ENCODE measurements at places on chromosomes 2 and 18. TPM values are rescaled to one million over a fixed set of nuclear protein-coding genes. Genes with fewer than 3 reads are reported as not detected.
A peak's percentile ranks its signal among the peaks of the same experiment; 100 is the strongest.

GRCh38 chr2:26598336-26598995 lies 42.7 kb downstream of the CIB4 start:
- no peak overlapping the region for H3K4me3 ChIP-seq
- H3K4me1 ChIP-seq = no peaks in the 10 kb centered on the region
- no peaks in the 10 kb centered on the region for H3K36me3 ChIP-seq

DNA sequence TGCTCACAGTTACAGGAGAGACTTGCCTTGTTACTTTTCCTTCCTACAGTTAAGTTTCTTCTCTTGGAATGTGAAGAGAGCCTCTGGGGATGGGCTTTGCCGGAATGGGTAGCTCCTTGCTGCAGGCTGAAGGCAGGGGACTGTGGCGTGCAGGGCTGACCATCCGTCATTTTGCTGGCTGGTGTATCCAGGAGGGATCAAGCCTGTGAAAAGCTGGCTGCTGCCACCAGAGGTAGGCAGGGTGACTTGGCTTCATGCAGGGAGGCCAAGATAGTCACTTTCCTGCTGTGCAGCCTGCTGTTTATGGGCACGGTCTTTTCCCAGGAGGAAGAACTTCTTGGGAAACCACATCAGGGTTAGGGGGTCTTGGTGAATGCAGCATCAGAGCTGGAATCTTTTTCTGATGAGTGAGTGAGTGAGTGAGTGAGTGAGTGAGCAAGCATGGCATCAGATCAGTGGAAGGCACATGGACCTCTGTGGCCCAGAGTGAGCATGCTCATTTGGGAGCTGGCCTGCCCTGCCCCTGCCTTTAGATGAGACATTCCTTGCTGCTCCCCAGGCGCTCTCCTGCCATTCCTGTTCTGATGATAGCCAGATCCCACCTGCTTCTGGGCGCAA lies 33.0 kb downstream of the FHOD3 start:
- H3K27ac ChIP-seq = peak overlapping the region; percentile 13
- no peaks in the 10 kb centered on the region for H3K36me3 ChIP-seq
- H3K4me1 ChIP-seq = peaks cover 20% of the 10 kb centered on the region
- H3K4me3 ChIP-seq = no peak overlapping the region
- no peaks in the 10 kb centered on the region for H3K27me3 ChIP-seq

- no peak overlapping the region for H3K27ac ChIP-seq
- H3K4me3 ChIP-seq = no peak overlapping the region
- no peaks in the 10 kb centered on the region for H3K27me3 ChIP-seq
- no peaks in the 10 kb centered on the region for H3K4me1 ChIP-seq
These were observed 7.4 kb downstream of the COPS9 start for GRCh38 chr2:240128608-240129145.

DNA sequence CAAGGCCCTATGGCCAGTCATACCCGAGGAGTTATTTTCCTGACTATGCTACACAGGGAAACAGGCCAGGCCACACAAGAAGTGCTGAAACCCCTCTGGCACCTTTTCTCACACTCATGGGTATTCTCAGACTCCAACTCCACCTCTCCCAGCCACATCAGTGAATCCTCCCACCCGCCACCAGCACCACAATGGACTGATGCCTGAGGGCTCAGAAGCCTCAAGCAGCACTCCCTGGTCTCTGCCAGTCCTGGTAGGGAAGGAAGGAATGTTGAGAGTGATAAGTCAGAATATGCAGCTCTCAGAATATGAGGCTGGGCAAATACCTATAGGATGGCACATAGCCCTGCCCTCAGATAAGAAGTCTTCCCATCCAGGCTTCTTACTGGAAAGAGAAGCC lies 391.1 kb downstream of the ALK start:
- H3K4me3 ChIP-seq = no peak overlapping the region
- no peaks in the 10 kb centered on the region for H3K36me3 ChIP-seq
- no peaks in the 10 kb centered on the region for H3K27me3 ChIP-seq

GRCh38 chr2:43114210-43114609 lies 112.2 kb downstream of the ZFP36L2 start:
- no peak overlapping the region for H3K27ac ChIP-seq
- H3K36me3 ChIP-seq = no peaks in the 10 kb centered on the region
- no peaks in the 10 kb centered on the region for H3K27me3 ChIP-seq
- DNase-seq = no peak

DNA sequence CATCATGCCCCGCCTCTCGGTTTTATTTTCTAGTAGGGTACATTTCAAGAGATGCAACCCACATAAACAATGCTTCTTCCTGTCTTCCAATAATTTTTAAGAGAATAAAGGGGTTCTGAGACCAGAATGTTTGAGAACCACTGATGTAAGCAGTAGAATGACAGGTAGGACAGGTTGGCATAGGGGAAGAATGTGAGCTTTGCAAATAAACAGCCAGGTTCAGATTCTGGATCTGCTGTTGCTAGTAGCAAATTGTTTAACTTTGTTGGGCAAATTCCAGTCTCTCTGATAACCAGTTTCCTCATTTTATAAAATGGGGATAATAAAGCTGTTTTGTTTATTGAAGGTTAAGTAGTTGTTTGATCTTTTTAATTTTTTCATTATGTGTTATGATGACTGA lies 32.8 kb downstream of the SOCS6 start:
- no peak overlapping the region for H3K27ac ChIP-seq
- H3K4me3 ChIP-seq = no peak overlapping the region
- no peaks in the 10 kb centered on the region for H3K4me1 ChIP-seq
- no peak for DNase-seq
- peaks cover 15% of the 10 kb centered on the region for H3K36me3 ChIP-seq

DNA sequence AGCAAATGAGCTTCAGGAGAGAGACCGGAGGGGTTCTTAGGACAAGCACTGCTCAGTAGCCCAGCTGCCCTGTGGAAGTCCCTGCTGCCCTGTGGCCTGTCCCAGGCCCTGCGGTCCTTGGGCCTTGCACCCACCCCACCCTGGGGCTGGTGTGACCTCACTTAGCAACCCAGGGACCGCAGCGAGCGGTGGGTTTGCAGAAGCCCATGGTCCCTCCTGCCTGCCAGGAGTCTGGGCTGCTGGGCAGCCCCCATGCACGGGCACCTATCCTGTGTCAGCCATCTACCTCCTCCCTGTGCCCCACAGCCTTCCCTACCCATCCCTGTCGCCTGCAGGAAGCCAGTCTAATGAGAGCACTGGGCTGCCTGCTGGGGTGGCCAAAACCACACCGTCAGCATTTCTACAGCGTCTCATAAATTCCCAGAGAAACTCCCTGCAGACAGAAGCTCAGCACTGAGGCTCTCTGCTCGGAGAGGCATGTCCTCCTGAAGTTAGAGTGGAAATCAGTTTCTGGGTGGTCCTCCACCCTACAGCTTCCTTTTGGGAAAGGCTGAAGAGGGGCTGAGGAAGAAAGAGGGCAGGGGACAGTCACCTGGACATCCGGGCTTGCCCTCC lies 231.1 kb upstream of the HS6ST1 start:
- H3K4me1 ChIP-seq = no peaks in the 10 kb centered on the region
- H3K4me3 ChIP-seq = no peak overlapping the region
- H3K27me3 ChIP-seq = no peaks in the 10 kb centered on the region
- H3K36me3 ChIP-seq = no peaks in the 10 kb centered on the region
- H3K27ac ChIP-seq = no peak overlapping the region
- no peak for DNase-seq

GRCh38 chr2:212626371-212626918 lies 87.8 kb upstream of the ERBB4 start:
- H3K27me3 ChIP-seq = no peaks in the 10 kb centered on the region
- no peak for DNase-seq
- H3K4me1 ChIP-seq = no peaks in the 10 kb centered on the region
- no peak overlapping the region for H3K27ac ChIP-seq
- no peak overlapping the region for H3K4me3 ChIP-seq
- no peaks in the 10 kb centered on the region for H3K36me3 ChIP-seq

DNA sequence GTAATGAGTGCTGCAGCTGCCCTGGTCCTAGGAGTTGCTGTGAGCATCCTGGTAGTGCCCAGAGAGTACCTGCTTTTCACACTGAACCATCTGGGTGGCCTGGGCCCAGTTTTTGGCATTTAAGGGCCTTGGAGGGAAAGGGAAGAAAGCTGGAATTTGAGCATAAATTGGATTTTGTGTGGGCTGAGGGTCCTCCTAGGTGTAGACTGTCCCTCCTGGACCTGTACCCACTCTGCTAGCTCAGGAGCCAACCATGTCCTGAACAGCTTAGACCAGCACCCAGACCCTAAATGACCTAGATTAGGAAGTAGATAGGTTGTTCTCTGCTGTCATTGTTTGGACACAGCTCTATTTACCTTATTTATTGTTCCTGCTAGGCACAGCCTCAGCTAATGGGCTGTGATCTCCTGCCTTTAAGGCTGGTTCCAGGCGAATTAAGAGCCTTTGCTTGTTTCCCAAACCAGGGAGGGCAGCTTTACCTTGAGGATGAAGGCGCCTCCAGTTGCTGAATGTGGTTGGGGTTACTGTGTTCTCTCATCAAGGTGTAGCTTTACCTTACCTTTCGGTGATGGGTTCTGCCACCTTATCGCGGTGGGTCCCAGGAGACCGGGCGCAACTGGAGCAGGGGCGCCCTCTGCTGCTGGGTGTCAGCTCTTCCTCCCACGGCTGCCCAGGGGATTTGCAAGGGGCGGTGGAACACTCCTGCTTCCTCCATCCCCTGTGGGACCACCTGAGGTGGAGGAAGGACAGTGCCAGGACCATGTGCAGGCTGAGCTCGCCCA lies 34.4 kb downstream of the ITGA6 start:
- DNase-seq = peak; percentile 82
- H3K4me1 ChIP-seq = peaks cover 13% of the 10 kb centered on the region
- no peak overlapping the region for H3K27ac ChIP-seq
- no peaks in the 10 kb centered on the region for H3K36me3 ChIP-seq
- peaks cover 27% of the 10 kb centered on the region for H3K27me3 ChIP-seq

DNA sequence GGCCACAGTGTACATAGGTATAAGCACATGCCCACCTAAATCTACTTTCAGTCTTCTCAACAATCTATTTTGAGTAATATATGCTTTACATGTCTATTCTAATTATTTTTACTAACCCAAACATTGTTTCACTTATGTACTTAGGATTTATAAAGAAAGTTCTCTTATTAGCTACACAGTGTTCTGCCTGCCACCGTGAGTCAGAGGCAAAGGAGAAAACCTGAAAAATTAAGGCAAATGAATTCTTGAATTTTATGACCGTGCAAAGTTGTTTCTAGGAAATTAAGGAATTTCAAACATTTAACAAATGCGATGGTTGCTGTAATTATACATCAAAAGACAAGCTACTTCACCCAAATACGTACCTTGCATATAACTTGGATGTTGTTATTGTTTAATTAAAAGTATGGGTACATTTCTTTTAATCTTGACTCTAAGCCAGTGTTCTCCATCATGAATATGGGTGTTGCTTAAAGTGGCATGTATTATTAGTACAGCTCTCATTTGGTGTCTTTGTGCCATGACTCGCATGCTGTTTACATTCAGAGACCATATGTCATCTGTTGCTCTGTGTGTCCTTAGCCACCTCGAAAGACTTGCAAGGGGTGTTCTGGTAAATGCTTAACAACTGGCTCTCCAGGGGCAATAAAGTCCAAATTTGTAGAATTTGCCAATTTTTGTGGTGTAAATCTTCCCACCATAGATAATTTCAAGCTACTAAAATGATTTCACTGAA lies 154.3 kb upstream of the FN1 start:
- H3K27ac ChIP-seq = no peak overlapping the region
- H3K4me3 ChIP-seq = no peak overlapping the region
- DNase-seq = no peak
- H3K36me3 ChIP-seq = no peaks in the 10 kb centered on the region
- no peaks in the 10 kb centered on the region for H3K4me1 ChIP-seq
- H3K27me3 ChIP-seq = no peaks in the 10 kb centered on the region

DNA sequence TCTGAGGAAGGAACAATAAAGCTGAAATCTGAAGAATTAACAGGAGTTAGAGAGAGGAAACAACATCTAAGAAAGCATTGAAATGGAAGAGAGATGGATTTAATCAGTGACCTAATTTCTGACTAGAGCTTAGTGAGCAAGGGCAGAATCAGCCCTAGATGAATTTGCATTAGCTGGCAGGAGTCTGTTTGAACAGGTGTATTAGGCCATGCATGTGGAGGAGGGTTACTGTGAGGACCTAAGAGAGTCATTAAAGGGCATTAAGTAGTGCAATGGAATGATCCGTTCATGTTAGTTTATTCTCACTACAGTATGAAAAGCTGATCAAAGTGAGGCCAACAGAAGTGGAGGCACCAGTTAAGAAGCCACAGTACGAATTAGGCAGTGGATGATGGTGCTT lies 285.3 kb downstream of the GRB14 start:
- DNase-seq = no peak
- H3K27ac ChIP-seq = no peak overlapping the region
- no peak overlapping the region for H3K4me3 ChIP-seq
- H3K4me1 ChIP-seq = no peaks in the 10 kb centered on the region
- H3K36me3 ChIP-seq = no peaks in the 10 kb centered on the region

- H3K36me3 ChIP-seq = no peaks in the 10 kb centered on the region
- H3K4me1 ChIP-seq = peaks cover 42% of the 10 kb centered on the region
- peak overlapping the region; percentile 49 for H3K27ac ChIP-seq
- peak overlapping the region; percentile 13 for H3K4me3 ChIP-seq
These were observed 37.9 kb downstream of the MOGAT1 start for GRCh38 chr2:222709191-222709891.

GRCh38 chr2:171174075-171174474 lies 13.4 kb upstream of the TLK1 start:
- no peak overlapping the region for H3K4me3 ChIP-seq
- H3K27ac ChIP-seq = no peak overlapping the region
- H3K27me3 ChIP-seq = no peaks in the 10 kb centered on the region
- no peak for DNase-seq
- H3K36me3 ChIP-seq = no peaks in the 10 kb centered on the region
- H3K4me1 ChIP-seq = no peaks in the 10 kb centered on the region

- H3K27ac ChIP-seq = peak within 1 kb of the TSS; percentile 99
- H3K4me3 ChIP-seq = peak within 1 kb of the TSS; percentile 84
- DNase-seq = no peak
These were observed at the start of gene GALNT1 for GRCh38 chr18:35581546-35581897. Gene GALNT1 (plus strand): TSS chr18:35581740. CDS start chr18:35654663, 72,923 bp downstream.

GRCh38 chr2:239787538-239788050 lies 237.5 kb downstream of the NDUFA10 start:
- no peak overlapping the region for H3K4me3 ChIP-seq
- peaks cover 8% of the 10 kb centered on the region for H3K4me1 ChIP-seq
- no peak for DNase-seq
- no peak overlapping the region for H3K27ac ChIP-seq

- peaks cover 66% of the 10 kb centered on the region for H3K4me1 ChIP-seq
- no peaks in the 10 kb centered on the region for H3K27me3 ChIP-seq
- no peaks in the 10 kb centered on the region for H3K36me3 ChIP-seq
- DNase-seq = no peak
These were observed 5.4 kb downstream of the B3GNT2 start for GRCh38 chr2:62201307-62201706.

GRCh38 chr18:35371412-35372195 lies 5.5 kb downstream of the ZNF396 start:
- H3K4me3 ChIP-seq = no peak overlapping the region
- peaks cover 7% of the 10 kb centered on the region for H3K4me1 ChIP-seq
- H3K27ac ChIP-seq = no peak overlapping the region
- DNase-seq = no peak
- H3K36me3 ChIP-seq = no peaks in the 10 kb centered on the region
- no peaks in the 10 kb centered on the region for H3K27me3 ChIP-seq

Gene LAMA3
- total RNA-seq = 11.5 TPM

Gene AQP4
- total RNA-seq = 0.40 TPM

Gene CMPK2
- total RNA-seq = 4.4 TPM

Gene YIPF4
- total RNA-seq = 11.9 TPM

Gene DUSP2
- total RNA-seq = 1.2 TPM

Gene SERPINB2
- total RNA-seq = 24.5 TPM

Gene TGFA
- 0.46 TPM for total RNA-seq

Gene PAX8
- 2.1 TPM for total RNA-seq
